ENCODE measurements at places on chromosomes 3 and 15. TPM values are rescaled to one million over a fixed set of nuclear protein-coding genes. Genes with fewer than 3 reads are reported as not detected.

DNA sequence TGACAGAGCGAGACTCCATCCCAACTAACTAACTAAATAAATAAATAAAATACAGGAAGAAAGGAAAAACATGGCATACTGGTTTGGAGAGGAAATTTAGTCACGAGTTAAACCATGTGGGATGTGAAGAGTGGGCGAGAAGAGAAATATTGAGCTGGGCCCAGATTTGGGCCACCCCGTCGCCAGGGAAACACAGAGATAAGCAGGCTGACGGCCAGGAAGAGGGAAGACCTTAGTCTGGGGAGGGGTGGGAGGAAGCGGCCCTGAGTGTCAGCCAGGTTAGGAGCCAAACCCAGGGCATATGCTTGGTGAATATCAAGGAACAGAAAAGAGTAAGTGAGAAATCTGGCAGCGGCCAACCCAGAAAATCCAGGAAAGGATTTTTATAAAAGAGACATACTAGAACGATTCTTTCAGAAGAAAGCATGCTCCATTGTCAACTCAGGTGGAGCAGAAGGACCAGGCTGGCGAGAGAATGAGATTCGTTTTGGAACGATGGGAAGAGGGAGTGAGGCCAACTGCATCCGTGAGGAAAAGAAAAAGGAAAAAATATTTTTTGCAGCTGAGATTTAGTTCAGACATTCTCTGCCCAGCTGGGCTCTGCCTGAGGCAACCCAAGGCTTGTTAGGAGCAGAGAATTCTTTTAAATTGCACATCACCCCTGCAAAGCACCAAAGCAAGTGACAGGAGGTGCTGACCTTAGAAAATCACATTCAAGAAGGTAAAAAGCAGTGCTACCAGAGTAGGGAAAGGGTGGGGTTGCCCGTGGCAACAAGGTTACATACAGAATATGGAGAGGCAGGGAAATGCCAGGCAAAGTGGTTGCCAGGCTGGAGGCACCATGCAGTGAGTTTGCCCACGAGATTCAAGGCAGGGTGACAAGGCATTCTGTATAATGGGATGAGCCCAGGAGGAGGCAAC lies 59.3 kb upstream of the RAD18 start:
- no peak for ATAC-seq

GRCh38 chr3:160296591-160296990 lies 71.4 kb downstream of the C3orf80 start:
- ATAC-seq = no peak

GRCh38 chr3:8266730-8267131 lies 234.9 kb upstream of the LMCD1 start:
- ATAC-seq = no peak

GRCh38 chr3:135865085-135865484 lies 100.4 kb upstream of the PPP2R3A start:
- ATAC-seq = no peak

- no peak for ATAC-seq
These were observed 231.9 kb upstream of the ROPN1 start for GRCh38 chr3:124223853-124224252.

DNA sequence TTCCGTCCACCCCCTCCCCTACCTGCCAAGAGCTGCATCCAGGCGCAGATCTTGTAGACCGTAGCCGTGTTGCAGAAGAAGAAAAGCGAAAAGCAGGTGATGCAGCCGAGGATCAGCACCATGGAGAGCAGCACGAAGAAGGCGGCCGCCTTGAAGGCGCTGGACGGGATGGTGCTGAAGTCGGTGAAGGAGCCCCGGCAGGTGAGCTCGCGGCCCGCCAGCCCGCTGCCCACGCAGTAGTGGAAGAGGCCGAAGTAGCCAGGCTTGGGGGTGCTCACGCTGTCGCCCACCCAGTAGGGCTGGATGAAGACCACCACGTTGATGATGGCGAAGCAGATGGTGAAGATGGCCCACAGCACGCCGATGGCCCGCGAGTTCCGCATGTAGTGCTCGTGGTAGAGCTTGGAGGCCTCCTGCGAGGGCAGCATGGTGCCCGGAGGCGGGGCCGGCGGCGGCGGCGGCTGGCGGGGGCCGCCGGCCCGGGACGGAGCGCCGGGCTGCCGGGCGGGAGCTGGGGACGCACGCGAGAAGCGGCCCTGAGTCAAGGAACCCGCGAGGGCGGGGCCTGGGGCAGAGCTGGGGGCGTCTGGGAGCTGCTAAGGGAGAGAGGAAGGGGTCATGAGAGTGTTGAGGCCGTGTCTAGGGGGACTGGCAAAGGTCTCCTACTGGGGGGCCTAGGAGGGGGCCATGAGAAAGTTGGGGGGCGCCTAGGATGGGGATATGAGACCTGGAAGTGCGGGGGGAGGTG lies 1.2 kb downstream of the LHFPL4 start:
- no peak for ATAC-seq

DNA sequence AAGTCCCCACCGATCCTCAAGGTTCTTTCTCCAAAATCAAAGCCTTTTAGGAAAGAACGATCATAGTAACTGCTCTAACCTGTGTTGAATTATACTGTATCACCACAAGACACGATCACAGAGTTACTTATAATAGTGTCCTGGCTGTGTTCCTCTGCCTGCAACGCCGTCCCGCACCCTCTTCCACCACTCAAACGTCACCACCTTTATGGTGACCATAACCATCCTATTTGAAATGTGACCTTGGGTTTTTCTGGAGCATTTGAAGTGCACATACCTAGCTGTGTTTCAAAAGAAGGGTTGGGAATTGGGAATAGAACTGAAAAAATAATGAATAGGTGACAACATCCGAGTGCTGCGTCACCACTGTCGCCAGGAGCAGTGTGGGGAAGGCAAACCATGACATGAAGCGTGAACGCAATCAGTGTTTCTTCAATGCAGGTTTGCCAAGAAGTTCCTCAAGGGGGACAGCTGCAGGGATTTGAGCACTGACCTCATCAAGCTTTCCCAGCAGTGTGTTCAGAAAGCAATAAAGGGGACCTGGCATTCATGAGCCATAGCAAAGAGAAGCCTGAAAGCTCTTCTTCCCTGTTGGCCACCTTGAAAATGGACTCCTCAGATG lies 769 bp upstream of the SELENOS start:
- no peak for ATAC-seq

CASR gene
- not detected for total RNA-seq

GOLGA6L7 gene
- total RNA-seq = not detected
